ENCODE measurements at places on chromosomes 11 and 22. TPM values are rescaled to one million over a fixed set of nuclear protein-coding genes. Genes with fewer than 3 reads are reported as not detected.

- DNase-seq: no peak
Measured at GRCh38 chr11:127035824-127036223, 35.3 kb upstream of the KIRREL3 start.

GRCh38 chr11:44911029-44911814 lies 39.5 kb downstream of the TP53I11 start:
- H3K4me1 ChIP-seq: no peaks in the 10 kb centered on the region
- H3K27ac ChIP-seq: no peak overlapping the region
- H3K27me3 ChIP-seq: peaks cover 2% of the 10 kb centered on the region
- DNase-seq: peak; percentile 84
- no peak overlapping the region for H3K4me3 ChIP-seq
- no peaks in the 10 kb centered on the region for H3K36me3 ChIP-seq

DNA sequence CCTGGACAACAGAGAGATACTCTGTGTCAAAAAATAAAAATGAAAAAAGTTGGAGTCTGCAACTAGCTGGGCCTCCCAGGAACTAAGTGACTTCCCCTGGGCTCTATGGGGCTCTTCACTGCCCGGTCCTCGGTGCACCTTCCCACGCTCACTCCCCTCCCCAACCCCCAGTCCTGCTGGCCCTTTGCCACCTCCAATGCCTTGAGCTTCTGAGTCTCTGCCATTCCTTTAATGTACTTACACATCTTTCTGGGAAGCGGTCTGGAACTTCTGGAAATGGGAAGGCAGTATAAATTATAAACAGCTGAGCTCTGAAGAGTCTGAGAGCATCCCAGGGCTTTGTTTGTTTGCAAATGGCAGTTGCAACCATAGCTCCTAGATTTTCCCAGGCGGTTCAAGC lies 5.9 kb upstream of the BATF2 start:
- H3K36me3 ChIP-seq: no peaks in the 10 kb centered on the region
- H3K4me3 ChIP-seq: no peak overlapping the region
- H3K27me3 ChIP-seq: no peaks in the 10 kb centered on the region

DNA sequence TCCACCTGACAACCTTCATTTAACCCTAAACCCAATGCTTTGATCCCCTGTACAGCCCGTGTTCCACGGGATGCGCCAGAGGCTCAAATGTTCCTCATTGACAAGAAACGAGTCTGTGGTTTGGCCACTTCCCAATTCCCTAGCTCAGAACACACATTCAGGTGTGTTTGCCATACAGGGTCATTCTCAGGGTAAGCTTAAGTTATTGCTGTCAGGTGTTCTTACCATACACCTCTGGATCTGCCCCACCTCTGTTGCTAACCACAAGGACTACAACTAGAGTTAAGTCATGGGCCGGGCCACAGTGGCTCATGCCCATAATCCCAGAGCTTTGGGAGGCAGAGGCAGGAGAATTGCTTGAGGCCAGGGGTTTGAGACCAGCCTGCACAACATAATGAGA lies 45.6 kb upstream of the POLD3 start:
- DNase-seq: no peak
- no peak overlapping the region for H3K27ac ChIP-seq
- H3K4me1 ChIP-seq: no peaks in the 10 kb centered on the region
- H3K27me3 ChIP-seq: peaks cover 5% of the 10 kb centered on the region
- H3K4me3 ChIP-seq: no peak overlapping the region
- H3K36me3 ChIP-seq: no peaks in the 10 kb centered on the region

GRCh38 chr22:44445307-44445680 lies 52.7 kb downstream of the RTL6 start:
- H3K4me1 ChIP-seq: peaks cover 16% of the 10 kb centered on the region
- no peaks in the 10 kb centered on the region for H3K36me3 ChIP-seq

The TMEM191B gene
- total RNA-seq: 4.1 TPM

- peaks cover 32% of the 10 kb centered on the region for H3K36me3 ChIP-seq
- no peak overlapping the region for H3K27ac ChIP-seq
- no peaks in the 10 kb centered on the region for H3K4me1 ChIP-seq
- DNase-seq: no peak
Measured at GRCh38 chr22:23820748-23821211, 18.0 kb downstream of the DERL3 start.

- no peak overlapping the region for H3K27ac ChIP-seq
- no peaks in the 10 kb centered on the region for H3K27me3 ChIP-seq
- no peak overlapping the region for H3K4me3 ChIP-seq
- H3K4me1 ChIP-seq: peaks cover 7% of the 10 kb centered on the region
- H3K36me3 ChIP-seq: no peaks in the 10 kb centered on the region
Measured at GRCh38 chr11:128573638-128574037, 13.7 kb downstream of the ETS1 start.

The RAB30 gene
- 19.3 TPM for total RNA-seq

DNA sequence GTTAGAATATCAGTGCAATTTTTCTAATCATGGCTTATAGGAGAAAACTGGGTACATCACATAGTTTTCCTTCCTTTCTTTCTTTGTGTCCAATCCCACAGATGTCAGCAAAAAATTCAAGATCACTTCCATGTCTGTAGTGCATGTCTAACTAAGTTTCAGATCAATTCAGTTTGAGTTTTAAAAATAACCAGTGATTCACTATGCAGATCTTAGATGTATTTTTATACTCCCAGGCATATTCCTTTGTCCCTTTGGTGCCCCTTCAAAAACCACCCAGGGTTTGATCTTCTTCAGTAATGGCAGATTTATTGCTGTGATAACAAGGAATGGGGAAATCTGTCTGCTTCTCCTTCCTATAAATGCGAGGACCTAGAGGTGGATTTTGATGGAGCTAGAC lies 915.6 kb downstream of the METTL15 start:
- no peak for DNase-seq
- H3K27me3 ChIP-seq: no peaks in the 10 kb centered on the region
- H3K36me3 ChIP-seq: no peaks in the 10 kb centered on the region
- no peak overlapping the region for H3K27ac ChIP-seq
- no peak overlapping the region for H3K4me3 ChIP-seq
- H3K4me1 ChIP-seq: no peaks in the 10 kb centered on the region

- no peaks in the 10 kb centered on the region for H3K36me3 ChIP-seq
- no peak for DNase-seq
- H3K4me1 ChIP-seq: no peaks in the 10 kb centered on the region
- H3K27me3 ChIP-seq: no peaks in the 10 kb centered on the region
Measured at GRCh38 chr22:48315439-48316256, 1512.0 kb downstream of the BRD1 start.

- H3K27ac ChIP-seq: no peak overlapping the region
- H3K4me3 ChIP-seq: no peak overlapping the region
- no peaks in the 10 kb centered on the region for H3K27me3 ChIP-seq
- H3K36me3 ChIP-seq: no peaks in the 10 kb centered on the region
Measured at GRCh38 chr11:104781719-104782376, 116.4 kb downstream of the CASP12 start.

- H3K27ac ChIP-seq: peak overlapping the region; percentile 93
- H3K4me3 ChIP-seq: peak overlapping the region; percentile 18
- no peaks in the 10 kb centered on the region for H3K27me3 ChIP-seq
- no peak for DNase-seq
Measured at GRCh38 chr11:118909619-118910308, 16.0 kb downstream of the BCL9L start.

The SHANK2 gene
- 1.3 TPM for total RNA-seq

DNA sequence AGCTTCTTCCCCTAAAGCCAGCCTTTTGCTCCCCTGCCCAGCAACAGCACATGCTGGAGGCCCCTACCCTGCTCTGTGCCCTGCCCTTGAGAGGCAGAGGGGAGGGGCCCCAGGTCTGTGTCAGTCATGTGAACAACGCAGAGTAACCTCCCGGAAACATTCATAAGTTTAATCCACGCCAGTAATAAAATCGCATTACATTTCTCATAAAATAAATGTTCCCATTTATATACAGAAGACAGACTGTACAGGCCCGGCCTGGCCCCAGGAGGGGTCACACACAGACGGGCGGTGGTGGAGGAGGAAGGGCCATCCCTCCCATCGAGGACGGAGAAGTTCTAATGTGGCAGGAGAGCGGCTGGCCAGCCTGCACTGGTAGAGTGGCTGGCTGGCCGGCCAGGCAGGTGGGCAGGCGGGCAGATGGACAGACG lies 39.5 kb downstream of the LMO1 start:
- no peak overlapping the region for H3K27ac ChIP-seq
- H3K4me3 ChIP-seq: no peak overlapping the region
- H3K36me3 ChIP-seq: no peaks in the 10 kb centered on the region
- H3K4me1 ChIP-seq: no peaks in the 10 kb centered on the region

DNA sequence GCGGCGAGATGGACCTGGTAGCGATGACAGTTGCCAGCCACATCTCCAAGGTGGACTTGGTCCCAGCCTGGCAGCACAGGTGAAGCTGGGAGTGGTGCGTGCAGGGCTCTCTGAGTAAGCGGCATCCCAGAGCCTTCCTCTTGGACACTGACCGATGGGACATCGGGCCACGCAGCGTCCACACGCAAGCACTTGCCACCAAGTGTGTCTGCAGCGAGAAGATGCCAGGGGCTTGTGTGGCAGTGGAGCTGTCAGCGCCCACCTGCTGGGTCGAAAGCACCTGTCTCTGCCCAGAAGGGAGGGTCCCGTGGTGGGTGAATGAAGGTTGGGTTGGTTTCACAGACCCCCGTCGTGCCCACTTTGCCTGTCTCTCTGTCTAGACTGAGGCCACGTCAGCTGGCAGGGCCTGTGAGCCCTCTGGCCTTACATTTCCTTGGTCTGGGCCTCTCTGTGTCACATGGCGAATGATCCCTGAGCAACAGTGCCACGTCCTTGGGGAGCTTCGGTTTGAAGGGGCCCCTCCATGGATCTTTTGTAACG lies 50.8 kb upstream of the SMIM38 start:
- H3K36me3 ChIP-seq: no peaks in the 10 kb centered on the region
- no peak overlapping the region for H3K4me3 ChIP-seq
- peaks cover 3% of the 10 kb centered on the region for H3K4me1 ChIP-seq
- DNase-seq: no peak

DNA sequence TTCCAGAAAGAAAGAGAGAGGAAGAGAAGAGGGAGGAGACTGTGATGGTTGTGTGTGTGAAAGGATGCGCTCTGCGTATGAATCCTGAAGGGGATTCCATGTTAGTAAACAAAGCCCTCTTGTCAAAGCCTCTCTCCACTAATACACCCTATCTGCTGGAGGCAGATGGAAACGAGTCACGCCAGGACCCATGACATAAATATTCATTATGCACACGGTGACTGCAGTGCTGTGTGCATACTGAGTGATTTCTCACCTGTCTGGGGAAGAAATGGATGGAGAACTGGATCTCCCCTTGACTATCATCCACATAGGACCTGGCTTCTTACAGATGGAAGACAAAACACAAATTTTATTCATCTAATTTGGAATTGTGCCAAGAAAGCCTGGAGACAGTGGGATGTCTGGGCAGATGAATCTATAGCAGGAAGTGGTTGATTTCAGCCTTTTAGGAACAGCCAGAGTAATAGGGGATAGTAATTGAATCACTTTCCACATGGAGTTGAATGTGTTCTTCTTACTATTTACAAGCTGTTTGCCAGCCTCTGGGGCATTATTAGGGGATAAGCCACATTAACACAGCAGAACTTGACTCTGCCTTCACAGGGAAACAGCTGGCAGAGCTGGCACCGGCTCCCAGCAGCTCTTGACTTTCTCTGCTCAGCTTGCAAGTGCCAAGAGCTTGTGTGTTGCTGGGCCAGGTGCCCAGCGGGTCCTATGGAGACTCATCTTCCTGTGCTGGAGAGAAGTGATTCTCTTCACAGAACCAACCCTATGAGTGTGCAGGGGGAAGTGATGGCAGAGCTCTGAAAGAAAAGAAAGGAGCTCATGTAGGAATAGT lies 9.0 kb downstream of the MTNR1B start:
- H3K4me1 ChIP-seq: peaks cover 2% of the 10 kb centered on the region
- DNase-seq: peak; percentile 48
- H3K27me3 ChIP-seq: no peaks in the 10 kb centered on the region
- no peak overlapping the region for H3K4me3 ChIP-seq

The LRP4 gene
- total RNA-seq: 1.3 TPM

- no peak overlapping the region for H3K27ac ChIP-seq
- peaks cover 3% of the 10 kb centered on the region for H3K4me1 ChIP-seq
- no peak overlapping the region for H3K4me3 ChIP-seq
- H3K36me3 ChIP-seq: no peaks in the 10 kb centered on the region
Measured at GRCh38 chr22:27798511-27799014, 3.0 kb downstream of the MN1 start.

The GRK3 gene
- 1.3 TPM for total RNA-seq
